ENCODE measurements at places on chromosomes 12 and 14.

DNA sequence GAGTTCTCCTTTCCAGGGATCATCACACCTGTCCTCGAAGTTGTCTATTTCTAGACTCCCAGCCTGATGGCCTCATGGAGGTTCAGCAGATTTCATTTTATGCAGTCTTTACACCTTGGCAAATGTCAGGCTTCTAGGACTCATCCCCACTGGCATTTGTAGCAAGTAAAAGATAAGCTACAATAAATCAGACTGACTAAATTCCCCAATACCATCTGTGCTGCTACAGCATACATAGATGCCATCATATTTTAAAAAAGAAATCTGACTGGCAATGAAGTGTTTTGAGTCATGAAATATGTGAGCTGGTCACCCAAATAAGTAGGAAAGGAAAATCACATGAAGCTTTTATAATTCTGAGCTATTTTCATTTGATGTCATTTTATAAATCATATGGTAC, 55.3 kb downstream of the KCNC2 start:
- DNase-seq: no peak

DNA sequence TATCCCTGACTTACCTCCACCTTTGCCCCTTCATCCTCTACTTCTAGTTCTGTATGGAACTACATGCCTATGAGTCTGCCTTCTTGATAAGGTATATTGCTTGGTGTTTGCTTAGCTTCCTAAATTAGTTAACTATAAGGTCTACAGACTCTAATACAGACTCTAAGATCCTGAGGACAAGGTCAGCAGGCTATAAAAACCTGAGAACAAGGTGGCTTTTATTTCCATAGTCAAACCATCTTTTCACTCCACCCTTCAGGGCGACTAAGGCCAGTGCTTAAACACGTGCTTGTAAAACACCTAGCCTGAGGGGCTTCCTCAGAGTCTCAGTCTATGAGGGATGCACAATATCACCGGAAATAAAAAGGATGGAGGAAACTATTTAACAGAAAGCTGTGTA, 36.1 kb upstream of the COL2A1 start:
- DNase-seq: no peak

GRCh38 chr14:77141214-77142004, at the start of gene ZDHHC22:
TSS of gene ZDHHC22 (minus strand) at chr14:77141791. CDS start at chr14:77139738, 2,053 bp downstream.
- DNase-seq: no peak

GRCh38 chr12:94586589-94587259, 63.6 kb downstream of the TMCC3 start:
- DNase-seq: no peak

DNA sequence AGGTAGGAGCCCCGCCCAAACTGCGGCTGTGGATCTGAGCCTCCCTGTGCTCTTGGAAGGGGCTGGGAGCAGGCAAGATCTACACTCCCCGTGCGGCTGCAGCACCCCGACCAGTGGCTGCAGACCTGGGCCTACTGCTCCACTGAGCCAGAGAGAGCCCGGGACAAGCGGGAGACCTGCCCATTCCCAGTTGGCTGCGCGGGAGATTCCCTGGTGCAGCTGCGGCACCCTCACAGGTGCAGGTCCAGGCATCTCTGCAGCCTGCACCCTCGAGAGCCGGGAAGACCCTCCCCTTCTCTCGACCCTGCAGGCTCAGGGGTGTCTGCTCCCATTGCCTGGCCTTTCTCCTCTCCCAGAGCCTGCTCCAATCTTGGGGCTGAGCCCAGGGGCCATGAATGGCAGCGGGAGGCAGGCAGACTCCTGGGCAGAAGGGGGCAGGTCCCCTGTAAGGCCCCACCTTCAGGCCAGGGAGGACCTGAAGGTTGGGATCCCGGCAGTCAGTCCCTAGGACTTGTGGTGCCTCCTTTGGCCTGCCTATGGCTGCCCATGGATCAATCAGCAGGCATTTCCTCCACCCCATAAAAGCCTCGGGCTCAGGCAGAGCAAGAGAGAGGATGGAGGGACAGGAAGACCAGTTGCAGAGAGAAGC, 8.8 kb upstream of the A2M start:
- DNase-seq: no peak

- peak; percentile 45 for DNase-seq
Measured at GRCh38 chr12:115752913-115753726, 524.4 kb downstream of the MED13L start.

GRCh38 chr12:612293-612692, 51.0 kb downstream of the NINJ2 start:
- DNase-seq: no peak

- no peak for DNase-seq
Measured at GRCh38 chr12:94603434-94604365, 46.7 kb downstream of the TMCC3 start.

DNA sequence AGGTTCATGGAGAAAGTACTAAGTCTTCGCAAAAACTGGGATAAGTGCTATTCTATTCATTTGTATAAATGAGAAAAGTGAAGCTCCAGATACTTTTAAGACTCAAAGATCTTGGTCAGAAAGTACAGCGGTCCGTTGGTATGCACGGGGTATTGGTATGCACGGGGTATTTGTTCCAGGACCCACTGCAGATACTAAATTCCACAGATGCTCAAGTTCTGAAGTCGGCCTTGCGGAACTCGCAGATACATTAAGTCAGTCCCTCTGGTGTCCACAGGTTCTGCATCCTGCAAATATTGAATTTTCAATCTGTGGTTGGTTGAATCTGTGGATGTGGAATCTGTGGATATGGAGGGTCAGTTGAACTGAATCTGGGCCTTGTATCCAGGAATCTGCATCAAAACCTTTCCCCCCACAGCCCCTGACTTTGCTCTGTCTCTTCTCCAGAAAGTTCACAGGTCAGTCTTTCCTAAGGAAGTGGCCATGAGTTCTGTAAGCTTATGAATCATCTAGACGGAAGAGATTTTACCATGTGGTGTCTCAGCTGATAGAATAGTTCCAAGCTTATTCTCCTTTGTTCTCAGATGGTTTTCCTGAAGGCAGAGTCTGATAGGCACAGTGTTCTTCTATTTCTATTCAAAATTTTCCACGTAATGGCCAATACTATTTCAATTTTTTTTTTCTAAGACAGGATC, 274.7 kb downstream of the NEDD1 start:
- no peak for DNase-seq

DNA sequence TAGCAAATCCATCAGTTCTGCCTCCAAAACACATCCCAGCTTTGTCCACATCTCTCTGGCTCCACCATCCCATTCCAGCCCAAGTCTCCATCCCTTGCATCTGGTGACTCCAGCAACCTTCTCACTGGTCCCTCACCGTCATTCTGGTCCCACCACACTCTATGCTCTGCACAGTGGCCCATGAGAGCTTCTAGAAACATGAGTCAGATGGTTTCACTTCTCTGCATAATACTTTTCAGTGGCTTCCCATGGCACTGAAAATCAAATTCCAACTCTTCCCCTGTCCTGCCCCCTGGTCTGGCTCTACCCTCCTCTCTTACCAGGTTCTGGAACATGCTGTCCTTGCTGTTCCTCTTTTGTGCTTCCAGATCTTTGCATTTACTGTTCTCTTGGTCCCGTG, 17.2 kb upstream of the C12orf76 start:
- no peak for DNase-seq

- no peak for DNase-seq
Measured at GRCh38 chr12:19808371-19808770, 369.1 kb downstream of the AEBP2 start.
